ENCODE measurements at places on chromosomes 3 and 15.

DNA sequence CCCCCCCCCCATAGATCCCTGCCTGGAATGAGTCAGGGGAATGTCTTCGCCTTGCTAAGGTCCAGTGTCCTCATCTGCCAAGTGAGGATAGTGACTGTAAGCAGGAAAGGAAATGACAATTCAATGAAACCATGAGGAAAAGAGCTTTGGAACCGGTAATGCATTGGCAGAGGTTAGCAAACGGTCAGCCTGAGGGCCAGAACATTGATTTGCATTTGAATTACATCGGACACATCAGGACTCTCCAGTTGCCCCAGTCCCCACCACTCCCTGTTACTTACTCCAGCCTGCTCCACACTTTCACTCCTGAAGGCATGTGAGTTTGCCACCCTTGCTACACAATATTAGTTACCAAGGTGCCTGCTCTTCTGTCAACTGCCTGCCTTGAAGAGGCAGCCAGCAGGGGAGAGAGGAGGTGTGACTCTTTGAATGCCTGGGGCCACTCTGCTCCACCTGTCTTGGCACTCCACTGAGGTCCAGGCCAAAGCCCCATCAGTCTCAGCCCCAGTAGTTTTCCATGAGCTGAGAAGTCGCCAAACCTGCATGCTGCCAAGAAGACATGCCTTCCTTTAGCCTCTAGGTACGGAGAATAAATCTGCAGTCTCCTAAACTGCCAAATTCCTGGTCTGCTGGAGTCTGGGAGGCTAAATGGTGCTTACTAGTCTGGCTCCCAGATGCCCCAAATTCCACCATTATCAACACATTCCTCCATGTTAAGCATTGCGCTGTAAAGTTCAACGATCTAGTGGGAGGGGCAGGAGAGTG lies 191.7 kb upstream of the TLE3 start:
- DNase-seq: no peak

DNA sequence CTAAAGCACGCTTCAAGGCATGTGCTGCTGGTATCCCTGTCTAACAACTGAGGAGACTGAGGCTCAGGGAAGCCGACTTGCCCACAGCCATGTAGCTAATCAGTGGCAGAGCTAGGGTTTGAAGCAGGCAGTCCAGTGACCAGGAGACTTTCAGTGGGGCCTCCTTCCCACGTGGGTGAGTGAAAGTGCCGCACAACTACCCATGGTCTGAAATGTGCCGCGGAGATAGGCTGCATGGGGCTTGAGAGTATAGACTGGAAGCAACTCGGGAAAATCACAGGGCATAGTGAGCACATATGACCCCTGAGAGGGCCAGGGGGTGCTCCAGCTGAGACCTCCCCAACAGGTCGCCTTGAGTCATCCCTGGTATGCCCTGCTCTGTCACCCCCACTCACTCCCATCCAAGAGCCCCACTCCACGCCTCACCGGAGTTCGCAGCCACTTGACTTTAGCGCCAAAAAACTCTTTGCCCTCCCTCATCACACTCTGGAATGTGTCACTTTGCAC lies 19.1 kb downstream of the FAM174B start:
- no peak for DNase-seq

DNA sequence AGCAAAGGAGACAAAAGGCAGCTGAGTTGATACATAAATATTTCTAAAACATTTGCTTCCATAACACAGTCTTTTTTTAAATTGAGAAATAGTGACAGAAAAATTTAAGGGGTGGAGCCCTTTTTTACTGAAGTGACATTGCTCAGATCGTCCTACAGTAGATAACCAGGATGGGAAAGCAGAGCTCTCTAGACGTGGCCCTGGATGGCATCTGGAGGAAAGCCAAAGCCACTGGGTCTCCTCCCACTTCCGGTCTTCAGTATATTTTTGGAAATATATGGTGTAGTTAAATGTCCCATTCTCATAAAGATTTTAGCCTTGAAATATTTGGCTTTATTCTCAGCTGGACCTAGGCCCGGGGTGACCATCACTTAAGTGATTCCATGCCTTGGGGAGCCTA lies 326.1 kb downstream of the ZNF621 start:
- no peak for DNase-seq

GRCh38 chr3:133572158-133573053 lies 1.1 kb upstream of the CDV3 start:
- DNase-seq: peak; percentile 55

GRCh38 chr3:78604341-78604740 lies 1163.5 kb downstream of the ROBO1 start:
- no peak for DNase-seq

DNA sequence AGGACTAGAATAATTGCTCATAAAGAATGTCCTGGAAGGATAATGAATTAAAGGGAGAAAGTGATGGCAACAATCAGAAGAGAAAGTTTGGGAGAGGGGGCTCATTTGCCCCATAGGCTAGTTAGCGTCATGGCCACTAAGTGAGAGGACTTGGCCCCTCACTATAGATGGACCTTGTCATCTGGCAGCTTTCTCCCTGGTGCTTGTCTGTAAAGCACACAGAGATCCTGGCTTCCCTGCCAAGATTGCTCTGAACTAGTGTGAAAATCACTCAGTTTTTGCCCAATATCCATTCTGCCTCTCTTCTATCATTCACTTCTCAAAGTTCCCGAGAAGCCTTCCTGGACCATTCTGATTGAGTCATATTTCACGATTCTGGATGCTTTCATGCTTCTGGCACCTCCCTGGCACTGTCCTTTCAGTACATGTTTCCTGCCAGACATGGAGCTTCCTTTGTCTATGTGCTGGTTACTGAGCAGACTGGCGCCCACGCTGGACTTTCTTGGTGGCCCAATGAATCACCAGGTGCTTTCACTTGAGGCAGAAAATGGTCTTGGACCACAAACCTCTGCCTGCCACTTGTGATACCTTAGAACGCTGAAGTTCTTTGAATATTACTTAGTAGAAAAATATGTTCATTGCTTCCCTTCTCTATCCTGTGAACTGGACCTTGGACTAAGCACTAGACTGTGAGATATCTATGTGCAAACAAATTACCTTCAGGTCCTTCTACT lies 709.6 kb upstream of the CFAP20DC start:
- no peak for DNase-seq

GRCh38 chr3:3802046-3802445 lies 2.8 kb downstream of the LRRN1 start:
- DNase-seq: no peak

DNA sequence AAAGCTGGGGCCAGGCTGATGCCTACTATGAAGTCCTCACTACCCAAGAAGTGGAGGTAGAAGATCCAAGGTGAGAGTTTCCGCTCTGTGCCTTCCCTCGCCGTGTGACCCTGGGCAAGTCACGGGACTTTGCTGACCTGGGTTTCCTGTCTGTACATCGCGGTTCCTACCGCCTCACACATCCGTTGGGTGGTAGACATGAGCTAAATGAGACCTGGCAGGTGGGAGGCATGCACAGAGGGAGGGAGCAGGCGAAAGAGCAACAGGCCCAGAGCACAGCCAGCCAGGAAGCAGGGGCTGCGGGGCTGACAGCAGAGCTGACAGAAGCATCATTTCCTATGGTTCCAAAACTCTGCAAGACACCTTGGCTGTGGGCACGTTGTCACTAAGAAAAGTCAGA lies 157.3 kb upstream of the BHLHE40 start:
- peak; percentile 84 for DNase-seq

GRCh38 chr3:192864941-192865340 lies 52.7 kb downstream of the MB21D2 start:
- no peak for DNase-seq

DNA sequence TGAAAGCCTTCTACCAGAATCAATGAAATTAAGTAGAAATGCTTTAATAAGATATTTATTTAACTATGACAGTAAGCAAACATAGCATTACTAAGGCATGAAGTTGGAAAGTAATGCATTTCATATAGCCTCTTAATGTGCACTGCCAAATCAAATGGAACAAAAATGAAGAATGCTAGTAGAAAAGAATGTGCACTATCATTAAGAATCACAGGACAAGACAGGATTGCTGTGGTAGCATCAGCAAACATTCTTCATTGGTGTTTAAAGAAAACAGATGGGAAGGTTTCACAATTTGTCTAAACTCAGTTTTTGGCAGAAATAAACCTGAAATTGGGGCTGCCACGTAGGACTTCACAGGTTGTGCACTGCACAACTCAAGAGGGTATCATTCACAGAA lies 168.9 kb downstream of the CNTN3 start:
- DNase-seq: no peak

DNA sequence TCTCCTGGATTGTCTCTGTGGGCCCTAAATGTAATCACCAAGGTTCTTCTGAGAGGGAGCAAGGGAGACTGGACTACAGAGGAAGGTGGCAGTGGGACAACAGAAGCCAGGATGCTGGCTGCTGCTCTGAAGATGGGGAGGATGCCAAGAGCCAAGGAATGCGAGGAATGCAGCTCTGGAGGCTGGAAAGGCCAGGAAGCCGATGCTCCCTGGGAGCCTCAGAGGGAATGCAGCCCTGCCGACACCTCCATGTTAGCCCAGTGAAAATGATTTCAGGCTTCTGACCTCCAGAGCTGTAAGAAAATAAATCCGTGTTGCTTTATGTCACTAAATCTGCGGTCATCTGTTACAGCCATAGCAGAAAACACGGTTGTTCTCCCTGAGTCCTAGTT lies 44.1 kb downstream of the UMPS start:
- DNase-seq: no peak

- DNase-seq: peak; percentile 66
Observed at GRCh38 chr15:31128919-31129768, 27.6 kb upstream of the TRPM1 start.

GRCh38 chr3:159416856-159417255 lies 571.8 kb upstream of the IL12A start:
- no peak for DNase-seq

DNA sequence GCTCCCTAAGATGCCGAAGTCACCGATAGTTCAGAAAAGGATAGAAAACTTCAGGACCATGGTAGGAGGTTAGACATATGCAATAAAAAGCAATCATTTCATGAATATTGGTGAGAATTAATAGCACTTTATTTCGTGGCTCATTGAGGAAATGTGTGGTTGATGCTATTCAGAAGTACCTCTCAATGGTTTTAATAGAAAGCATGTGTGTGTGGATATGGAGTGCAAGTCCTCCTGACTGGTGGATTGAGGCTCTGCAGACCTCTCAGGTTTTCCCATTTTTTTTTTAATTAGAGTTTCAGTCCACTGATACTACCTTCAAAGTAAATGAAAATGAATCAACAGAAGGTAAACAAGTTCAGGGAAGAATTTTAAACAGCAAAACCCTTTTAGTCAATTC lies 384.3 kb upstream of the RARB start:
- DNase-seq: no peak

GRCh38 chr3:195559723-195560409 lies 16.7 kb upstream of the PPP1R2 start:
- DNase-seq: no peak

GRCh38 chr3:53254509-53255422 lies 1.1 kb downstream of the TKT start:
- peak; percentile 40 for DNase-seq

GRCh38 chr15:59556380-59556779 lies 55.2 kb upstream of the GCNT3 start:
- DNase-seq: no peak

Data from CD4-positive, alpha-beta T cell treated with Interleukin-15 for 4 hours (primary cell).